ENCODE measurements at places on chromosomes 11 and 22.

GRCh38 chr22:37492428-37493344, 6.5 kb upstream of the MFNG start:
- DNase-seq: no peak

GRCh38 chr11:108847298-108847990, 182.6 kb downstream of the DDX10 start:
- DNase-seq: no peak

- DNase-seq: no peak
Measured at GRCh38 chr11:12860827-12861226, 148.3 kb upstream of the RASSF10 start.

DNA sequence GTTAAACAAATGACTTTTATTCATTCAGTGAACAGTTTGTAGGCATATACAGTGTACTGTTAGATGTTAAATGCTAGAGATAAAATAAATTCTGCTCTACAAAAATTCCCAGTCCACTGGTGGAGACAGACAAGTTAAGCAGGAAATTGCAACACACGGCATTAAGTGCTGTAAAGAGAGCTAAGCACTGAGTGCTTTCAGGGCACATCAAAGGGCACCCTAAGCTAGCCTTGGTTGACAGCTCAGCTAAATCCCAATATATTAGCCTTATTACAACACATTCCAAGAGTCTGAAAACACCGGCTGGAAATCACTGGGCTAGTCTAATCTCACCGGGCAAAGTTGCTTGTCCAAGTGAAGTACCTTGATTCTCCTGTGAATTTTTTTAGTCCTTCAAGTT, 55.1 kb downstream of the NOX4 start:
- DNase-seq: no peak

DNA sequence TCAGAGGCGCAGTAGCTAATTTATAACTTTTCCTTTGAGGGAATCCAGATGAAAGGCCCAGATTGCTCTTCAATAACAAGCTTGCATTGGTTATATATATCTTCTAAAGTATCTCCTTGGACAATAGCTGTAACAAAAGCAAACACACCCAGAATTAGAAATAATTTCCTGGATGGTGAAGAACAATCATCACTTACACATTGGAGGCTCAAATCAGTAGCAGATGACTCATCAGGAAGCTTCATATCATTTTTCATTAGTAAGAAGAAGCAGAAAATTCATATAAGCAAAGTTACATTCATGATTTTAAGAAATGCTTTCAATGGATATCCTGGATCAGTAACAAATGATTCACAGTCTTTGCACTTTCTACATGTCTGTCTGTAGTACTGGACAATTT, 173.6 kb upstream of the CCDC90B start:
- DNase-seq: no peak
